ENCODE measurements at places on chromosomes 5 and 9.

GRCh38 chr5:68644971-68645370, 429.4 kb downstream of the PIK3R1 start:
- no peak for DNase-seq

- no peak for DNase-seq
Measured at GRCh38 chr5:39775797-39776365, 351.1 kb upstream of the DAB2 start.

GRCh38 chr5:43973318-43973717, 370.3 kb downstream of the NNT start:
- no peak for DNase-seq

DNA sequence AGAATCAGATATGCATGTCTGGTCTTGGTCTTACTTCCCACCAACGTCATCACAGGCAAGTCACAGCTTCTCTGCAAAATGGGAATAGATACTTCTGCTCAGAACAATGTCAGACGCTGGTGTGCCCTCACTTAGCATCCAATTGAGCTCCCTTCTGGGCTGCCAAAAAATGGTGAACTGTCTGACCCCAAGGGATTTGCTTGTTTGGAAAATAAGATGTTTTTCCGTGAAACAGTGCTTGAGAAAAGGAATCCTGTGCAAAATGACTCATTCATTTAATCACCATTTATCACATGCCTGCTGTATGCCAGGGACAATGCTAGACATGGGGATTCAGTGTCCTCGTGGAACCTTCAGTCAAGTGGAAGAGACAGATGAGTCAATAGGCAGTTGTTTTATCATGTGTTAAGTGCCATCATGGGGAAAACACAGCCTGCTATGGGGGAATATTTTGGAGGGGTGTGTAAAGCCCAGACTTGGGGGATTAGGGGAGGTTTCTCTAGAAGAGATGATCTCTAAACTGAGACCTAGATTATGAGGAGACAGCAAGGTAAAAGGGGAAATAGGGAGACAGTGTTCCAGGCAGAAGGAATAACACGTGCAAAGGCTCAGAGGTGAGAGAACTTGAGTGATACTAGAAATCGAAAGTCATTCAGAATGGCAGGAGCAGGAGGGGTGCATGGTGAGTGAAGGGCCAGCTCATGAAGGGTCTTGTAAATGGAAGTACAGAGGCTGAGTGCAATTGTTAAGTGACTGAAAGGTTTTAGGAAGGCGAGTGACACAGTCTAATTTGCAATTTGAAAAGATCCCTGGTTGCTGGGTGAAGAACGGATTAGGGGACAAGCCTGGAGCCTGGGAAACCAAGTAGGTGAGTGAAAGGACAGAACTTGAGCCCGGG, 3.9 kb downstream of the NIPAL4 start:
- no peak for DNase-seq

Data from iPS DF 6.9 (cell line).